ENCODE measurements at places on chromosomes 6 and 20. TPM values are rescaled to one million over a fixed set of nuclear protein-coding genes. Genes with fewer than 3 reads are reported as not detected.

DNA sequence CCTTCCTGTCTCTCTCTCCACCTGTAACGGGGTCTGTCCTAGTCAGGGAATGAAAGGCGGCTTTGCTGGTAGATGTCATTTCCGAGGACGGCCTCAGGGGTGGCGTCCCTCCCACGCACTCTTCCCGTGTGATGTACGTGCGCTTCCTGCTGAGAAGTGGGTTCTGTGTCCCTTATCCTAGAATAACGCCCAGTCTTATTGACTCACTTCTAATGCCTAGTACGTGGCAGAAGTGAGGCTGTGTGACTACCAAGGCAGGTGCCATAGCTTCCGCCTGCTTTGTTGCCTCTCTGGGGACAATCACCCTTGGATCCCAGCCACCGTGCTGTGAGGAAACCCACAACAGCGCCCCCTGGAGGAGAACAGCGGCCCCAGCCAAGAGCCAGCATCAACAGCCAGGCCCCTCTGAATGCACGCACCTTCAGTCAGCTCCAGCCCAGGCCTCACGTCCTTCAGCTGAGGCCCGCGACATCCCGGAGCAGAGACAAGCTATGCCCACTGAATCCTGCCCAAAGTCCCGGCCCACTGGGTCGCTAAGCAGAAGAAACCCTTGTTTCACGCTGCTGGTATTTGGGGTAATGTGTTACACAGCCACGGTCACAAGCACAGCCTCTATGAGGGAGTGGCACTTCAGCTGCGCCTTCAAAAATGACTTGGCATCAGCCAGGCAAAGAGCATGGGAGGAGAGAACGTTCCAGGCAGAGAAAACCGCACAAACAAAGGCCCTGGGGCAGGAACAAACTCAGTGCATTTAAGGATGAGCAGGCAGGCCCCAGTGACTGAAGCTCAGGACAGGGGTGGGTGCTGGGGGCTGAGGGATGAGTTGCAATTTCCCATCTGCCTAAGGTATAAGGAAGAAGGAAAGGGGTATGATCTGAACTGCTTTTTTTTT lies 224.2 kb downstream of the NFATC2 start:
- DNase-seq: peak; percentile 63
- no peaks in the 10 kb centered on the region for H3K27me3 ChIP-seq
- H3K4me3 ChIP-seq: no peak overlapping the region
- no peak overlapping the region for H3K27ac ChIP-seq

DNA sequence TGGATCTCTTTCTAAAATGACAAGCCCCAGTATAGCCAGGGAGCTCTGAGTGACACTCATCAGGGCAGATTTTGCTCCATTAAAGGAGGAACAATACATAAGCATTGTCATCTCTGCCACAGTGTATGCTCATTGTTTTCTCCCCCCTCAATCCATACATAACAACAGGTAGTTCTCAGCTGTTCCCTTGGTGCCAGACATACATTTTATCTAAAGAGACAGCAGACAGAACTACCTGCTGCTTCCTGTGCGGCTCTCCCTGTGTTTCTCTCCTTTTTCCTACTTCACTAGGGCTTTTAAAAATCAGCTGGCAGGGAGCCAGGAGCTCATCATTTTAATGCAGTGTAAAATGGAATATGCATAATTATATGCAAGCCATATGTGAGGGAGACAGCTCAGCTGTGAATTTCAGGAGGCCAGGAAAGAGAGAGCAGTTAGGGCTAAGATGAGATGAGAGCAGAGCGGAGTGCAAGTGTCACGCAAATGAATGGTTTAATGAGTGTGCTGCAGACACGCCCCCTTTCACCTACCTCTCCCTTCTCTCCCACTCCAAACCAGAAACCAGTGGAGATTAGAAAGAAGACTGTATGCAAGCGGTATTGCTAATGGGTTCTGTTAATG lies 96.0 kb downstream of the SOBP start:
- H3K27me3 ChIP-seq: no peaks in the 10 kb centered on the region
- no peak overlapping the region for H3K4me3 ChIP-seq
- peaks cover 2% of the 10 kb centered on the region for H3K36me3 ChIP-seq
- no peak for DNase-seq

GRCh38 chr6:136446579-136447187 lies 103.5 kb downstream of the MAP7 start:
- H3K4me3 ChIP-seq: no peak overlapping the region
- no peak for DNase-seq
- H3K36me3 ChIP-seq: no peaks in the 10 kb centered on the region

Gene DEFB129
- total RNA-seq: not detected

DNA sequence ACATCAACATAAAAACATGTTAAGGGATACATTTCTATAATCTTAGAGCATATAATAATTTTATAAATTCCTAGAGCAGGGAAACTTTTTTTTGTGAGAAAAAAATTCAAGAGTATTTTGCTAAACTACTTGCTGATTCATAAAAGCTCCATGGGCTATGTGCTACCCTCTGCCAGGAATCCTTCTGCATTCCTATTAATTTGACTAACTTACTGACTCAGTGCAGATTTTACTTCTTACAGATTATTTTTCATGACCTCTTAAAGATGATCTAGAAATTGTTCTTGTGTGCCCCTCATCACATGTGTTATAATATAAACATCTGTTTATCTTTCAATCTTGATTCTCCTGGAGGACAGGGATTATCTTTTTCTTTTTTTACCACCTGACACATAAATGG lies 5.7 kb downstream of the VTA1 start:
- no peak overlapping the region for H3K27ac ChIP-seq
- no peak overlapping the region for H3K4me3 ChIP-seq
- peaks cover 16% of the 10 kb centered on the region for H3K4me1 ChIP-seq
- no peaks in the 10 kb centered on the region for H3K36me3 ChIP-seq

GRCh38 chr20:45344168-45344860 lies 3.9 kb downstream of the SDC4 start:
- H3K4me3 ChIP-seq: peak overlapping the region; percentile 88
- DNase-seq: no peak
- H3K27ac ChIP-seq: peak overlapping the region; percentile 81
- peaks cover 55% of the 10 kb centered on the region for H3K4me1 ChIP-seq
- no peaks in the 10 kb centered on the region for H3K27me3 ChIP-seq

DNA sequence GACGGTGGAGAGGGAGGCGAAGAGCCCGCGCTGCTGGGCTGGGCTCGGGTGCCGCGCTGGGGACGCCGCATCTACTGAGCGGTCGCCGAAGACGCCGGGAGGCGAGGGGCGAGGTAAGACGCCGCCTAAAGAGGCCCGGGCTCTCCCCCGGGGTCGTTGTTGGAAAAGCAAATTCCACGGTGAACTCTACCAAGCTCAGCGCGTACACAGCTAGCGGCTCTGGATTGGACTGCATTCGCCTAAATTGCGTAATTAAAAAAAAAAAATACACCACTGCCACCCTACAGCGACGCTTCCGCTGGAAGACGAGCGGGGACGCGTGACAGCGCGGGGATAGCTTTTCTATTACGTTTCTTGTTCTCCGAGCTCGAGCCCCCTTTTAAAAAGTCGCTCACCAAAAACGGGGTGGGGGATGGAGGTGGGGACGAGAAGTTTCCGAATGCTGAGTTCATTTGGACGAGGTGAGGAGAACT lies 92.0 kb upstream of the PRDM1 start:
- no peak for DNase-seq
- H3K36me3 ChIP-seq: no peaks in the 10 kb centered on the region

GRCh38 chr6:44662461-44663121 lies 275.1 kb downstream of the CDC5L start:
- H3K4me3 ChIP-seq: no peak overlapping the region
- H3K4me1 ChIP-seq: peaks cover 3% of the 10 kb centered on the region
- DNase-seq: no peak
- no peak overlapping the region for H3K27ac ChIP-seq

DNA sequence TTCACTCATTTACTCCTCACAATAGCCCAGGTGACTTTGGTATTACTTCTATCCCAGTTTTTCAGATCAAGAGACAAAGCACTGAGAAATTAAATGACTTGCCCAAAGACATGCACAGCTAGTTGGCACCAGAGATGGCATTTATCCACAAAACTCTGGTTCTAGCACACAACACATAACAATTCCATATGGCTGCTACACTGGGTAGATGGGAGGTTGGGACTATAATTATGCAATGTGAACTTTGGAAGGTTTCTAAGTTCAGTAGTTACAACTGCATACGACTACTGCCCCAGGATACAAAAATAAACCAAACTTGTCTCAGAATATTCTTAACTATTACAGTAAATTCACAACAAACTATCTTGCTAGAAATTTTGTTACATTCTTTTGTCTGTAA lies 54.2 kb upstream of the MLIP start:
- DNase-seq: no peak
- peaks cover 14% of the 10 kb centered on the region for H3K4me1 ChIP-seq
- no peak overlapping the region for H3K4me3 ChIP-seq

DNA sequence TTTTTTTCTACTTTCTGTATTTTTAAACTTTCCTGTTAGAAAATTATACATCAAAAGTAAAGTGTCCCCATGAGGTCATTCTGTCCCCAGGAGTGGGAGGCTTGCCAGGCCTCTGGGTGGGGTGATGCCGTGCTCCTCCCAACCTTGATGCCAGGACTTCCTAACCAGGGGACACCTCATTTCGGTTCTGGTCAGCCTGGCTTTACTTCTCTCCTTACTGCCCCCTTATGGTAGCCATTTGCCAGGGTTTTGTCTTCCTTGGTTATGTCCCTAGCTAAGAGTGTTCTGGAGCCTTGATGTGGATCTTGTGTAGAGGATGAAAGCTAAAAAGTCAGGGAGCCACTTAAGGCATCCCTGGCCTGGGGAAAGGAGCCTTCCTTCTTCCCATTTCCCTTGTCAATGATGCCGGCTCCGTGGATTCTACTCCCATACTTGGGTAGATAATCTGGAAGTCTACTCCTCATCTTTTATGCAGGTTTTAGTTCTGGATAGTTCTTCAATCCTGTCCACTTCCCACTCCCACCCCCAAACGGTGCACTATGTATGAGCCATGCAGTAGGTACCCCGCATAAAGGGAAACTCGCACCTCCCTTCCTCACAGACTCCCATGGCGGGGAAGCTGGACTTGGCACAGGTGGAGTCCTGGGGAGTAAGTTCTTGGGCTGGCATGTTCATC lies 164.1 kb upstream of the SALL4 start:
- no peaks in the 10 kb centered on the region for H3K4me1 ChIP-seq
- no peak overlapping the region for H3K27ac ChIP-seq
- H3K27me3 ChIP-seq: no peaks in the 10 kb centered on the region
- DNase-seq: peak; percentile 38
- no peak overlapping the region for H3K4me3 ChIP-seq

DNA sequence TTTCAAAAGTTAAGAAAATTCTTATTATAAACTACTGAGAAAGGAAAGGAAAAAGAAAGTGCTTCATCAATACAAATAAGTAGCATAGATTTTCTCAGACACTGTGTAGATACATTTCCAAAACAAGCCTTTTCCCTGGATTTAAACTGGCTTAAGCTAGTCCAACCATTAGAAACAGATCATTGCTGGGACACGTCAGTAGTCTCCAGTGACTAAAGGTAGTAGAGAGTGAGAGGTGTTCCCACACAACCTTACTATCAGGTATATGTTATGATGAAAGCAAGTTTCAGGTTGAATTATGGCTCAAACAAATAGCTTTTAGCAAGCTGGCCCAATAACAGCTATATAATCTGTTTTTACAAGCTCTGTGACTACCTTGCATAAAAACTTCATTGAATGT lies 47.3 kb upstream of the SLC2A12 start:
- H3K36me3 ChIP-seq: no peaks in the 10 kb centered on the region
- DNase-seq: no peak
- no peaks in the 10 kb centered on the region for H3K27me3 ChIP-seq

- no peak overlapping the region for H3K27ac ChIP-seq
- H3K36me3 ChIP-seq: no peaks in the 10 kb centered on the region
- H3K27me3 ChIP-seq: no peaks in the 10 kb centered on the region
- no peak for DNase-seq
- H3K4me3 ChIP-seq: no peak overlapping the region
- no peaks in the 10 kb centered on the region for H3K4me1 ChIP-seq
Observed at GRCh38 chr6:169119669-169120068, 134.0 kb downstream of the THBS2 start.

GRCh38 chr6:54892831-54893230 lies 46.3 kb downstream of the FAM83B start:
- H3K27me3 ChIP-seq: no peaks in the 10 kb centered on the region
- no peak for DNase-seq
- H3K4me1 ChIP-seq: no peaks in the 10 kb centered on the region
- no peaks in the 10 kb centered on the region for H3K36me3 ChIP-seq
- no peak overlapping the region for H3K27ac ChIP-seq
- H3K4me3 ChIP-seq: no peak overlapping the region

GRCh38 chr6:134176264-134176975 lies 124.0 kb upstream of the SLC2A12 start:
- peak overlapping the region; percentile 89 for H3K4me3 ChIP-seq
- no peaks in the 10 kb centered on the region for H3K27me3 ChIP-seq
- peaks cover 5% of the 10 kb centered on the region for H3K4me1 ChIP-seq
- peak overlapping the region; percentile 96 for H3K27ac ChIP-seq

Gene SLC22A23
- 45.4 TPM for total RNA-seq

DNA sequence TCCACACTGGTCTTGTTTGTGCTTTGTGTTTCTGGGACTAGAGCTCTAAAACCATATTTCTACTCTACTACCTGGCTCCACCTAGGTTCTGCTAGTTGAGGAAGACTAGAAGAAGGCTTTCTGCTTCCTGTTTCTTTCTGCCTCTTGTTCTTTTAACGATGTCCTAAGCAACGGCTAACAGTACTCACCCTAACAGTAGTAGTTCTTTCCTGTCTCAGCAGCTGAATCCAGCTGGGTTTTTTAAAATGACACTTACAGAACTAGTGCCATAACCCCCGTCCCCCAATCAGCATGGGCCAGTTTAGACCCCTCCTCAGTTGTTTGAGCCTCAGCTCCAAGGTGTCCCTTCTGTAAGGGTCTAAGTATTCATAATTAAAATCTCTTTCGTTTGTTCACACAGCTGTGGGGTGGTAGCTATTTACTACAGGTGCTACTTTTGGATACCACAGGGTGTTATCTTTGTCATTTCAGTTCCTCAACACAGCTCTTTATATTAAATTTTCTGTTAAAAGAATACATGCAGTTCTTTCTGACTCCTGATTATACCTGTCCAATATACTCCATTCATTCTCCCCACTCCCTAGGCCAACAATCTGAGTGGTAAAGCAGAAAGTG lies 790.2 kb downstream of the DHX35 start:
- no peaks in the 10 kb centered on the region for H3K36me3 ChIP-seq
- no peak overlapping the region for H3K4me3 ChIP-seq
- H3K27me3 ChIP-seq: no peaks in the 10 kb centered on the region
- no peak for DNase-seq
- H3K4me1 ChIP-seq: peaks cover 2% of the 10 kb centered on the region

DNA sequence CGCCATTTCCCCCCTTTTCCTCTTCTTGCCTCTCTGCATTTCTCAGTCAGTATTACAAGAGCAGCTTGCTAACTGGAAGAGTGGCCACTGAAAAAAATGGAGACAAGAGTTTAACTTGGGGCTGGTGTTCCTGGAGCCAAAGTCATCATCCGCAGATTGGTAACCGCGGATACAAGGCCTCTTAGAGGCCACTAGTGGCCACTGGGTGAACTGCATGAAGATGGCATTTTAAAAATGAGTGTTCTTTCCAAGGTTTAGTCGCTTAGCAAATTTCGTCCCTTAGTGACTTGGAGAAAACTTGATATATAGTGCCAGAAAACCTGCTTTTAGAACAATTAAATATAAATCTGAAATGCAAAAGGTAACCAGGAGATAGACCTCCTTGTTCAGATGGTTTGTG lies 4.8 kb downstream of the F13A1 start:
- no peaks in the 10 kb centered on the region for H3K4me1 ChIP-seq
- DNase-seq: peak; percentile 42
- H3K36me3 ChIP-seq: no peaks in the 10 kb centered on the region
- no peak overlapping the region for H3K27ac ChIP-seq
- no peak overlapping the region for H3K4me3 ChIP-seq
- peaks cover 9% of the 10 kb centered on the region for H3K27me3 ChIP-seq

Data from liver (tissue), 10 donors.